ENCODE measurements at places on chromosomes 7 and 10.

DNA sequence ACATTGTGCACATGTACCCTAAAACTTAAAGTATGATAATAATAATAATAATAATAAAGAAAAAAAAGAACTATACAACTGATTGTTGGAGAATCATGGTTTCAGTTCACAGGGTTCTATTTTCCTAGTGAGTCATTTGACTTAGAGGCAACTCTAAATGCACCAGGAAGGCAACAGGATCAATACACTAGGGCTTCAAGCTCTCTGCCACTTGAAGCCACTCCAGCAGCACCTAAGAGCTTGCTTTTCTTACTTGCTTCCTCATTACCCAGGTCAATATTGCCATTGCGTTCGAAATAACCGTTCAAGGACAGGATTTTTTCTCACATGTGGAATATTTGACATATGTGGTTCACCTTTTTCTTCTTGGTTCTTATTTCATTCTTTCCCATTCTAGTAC lies 189.7 kb downstream of the GRM3 start:
- DNase-seq = no peak

DNA sequence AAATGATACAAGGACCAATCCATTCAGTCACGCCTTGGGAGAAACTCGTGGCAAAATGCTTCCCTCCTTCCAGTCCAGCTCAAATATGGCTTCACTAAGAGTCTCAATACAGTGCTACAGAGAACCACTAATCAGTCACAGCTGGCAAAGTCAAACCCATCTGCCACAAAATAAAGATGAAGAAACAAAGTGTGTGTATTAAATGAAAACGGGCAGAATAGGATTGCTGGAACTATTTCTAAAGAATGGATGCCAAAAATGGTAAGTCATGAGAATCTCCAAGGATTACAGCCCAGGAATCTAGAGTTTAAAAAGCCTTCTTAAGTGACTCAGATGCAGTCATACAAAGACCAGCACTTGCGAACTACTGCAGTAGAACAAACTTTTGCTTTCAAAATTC lies 61.9 kb downstream of the CACUL1 start:
- DNase-seq = no peak

GRCh38 chr7:108045669-108046068 lies 42.7 kb upstream of the LAMB1 start:
- no peak for DNase-seq

DNA sequence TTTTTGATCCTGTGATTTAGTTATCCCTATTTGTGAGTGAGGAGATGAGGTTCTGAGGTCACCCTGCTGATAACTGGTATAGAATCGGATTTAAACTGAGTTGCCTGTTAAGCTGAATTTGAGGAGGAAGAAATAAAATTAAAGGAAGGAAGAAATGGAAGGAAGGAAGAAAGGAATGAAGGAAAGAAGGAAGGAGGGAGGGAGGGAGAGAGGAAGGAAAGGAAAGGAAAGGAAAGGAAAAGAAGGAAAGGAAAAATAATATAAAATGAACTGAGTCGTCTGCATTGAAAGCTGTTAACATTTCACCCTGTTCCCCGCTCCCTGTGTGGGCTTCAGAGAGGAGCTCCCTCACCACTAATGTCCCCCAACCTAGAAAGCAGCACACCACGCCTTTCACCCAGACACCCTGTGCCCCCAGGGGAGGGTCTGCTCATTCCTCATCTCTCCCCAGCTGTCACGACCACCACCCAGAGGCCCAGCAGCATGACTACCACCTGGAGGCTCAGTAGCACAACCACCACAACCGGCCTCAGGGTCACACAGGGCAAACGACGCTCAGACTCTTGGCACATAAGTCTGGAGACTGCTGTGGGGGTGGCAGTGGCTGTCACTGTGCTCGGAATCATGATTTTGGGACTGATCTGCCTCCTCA lies 16.3 kb downstream of the PILRA start:
- DNase-seq = no peak

DNA sequence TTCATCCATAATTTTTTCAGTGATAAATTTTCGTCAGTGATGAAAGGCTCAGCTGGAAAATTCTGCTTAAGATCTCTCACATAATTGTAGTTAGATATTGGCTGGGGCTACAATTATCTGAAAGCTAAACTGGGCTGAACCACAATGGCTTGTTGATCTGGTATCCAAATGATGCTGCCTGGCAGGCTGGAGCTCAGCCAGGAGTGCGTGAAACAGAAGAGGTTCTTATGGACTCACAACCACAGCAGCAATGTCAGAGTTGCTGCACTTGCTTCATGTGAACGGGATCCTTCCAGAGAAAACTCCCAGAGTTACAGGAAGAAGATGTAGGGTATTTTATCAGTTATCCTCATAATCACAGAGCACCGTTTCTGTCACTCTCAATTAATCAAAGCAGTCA lies 533.2 kb upstream of the POM121L12 start:
- DNase-seq = no peak

DNA sequence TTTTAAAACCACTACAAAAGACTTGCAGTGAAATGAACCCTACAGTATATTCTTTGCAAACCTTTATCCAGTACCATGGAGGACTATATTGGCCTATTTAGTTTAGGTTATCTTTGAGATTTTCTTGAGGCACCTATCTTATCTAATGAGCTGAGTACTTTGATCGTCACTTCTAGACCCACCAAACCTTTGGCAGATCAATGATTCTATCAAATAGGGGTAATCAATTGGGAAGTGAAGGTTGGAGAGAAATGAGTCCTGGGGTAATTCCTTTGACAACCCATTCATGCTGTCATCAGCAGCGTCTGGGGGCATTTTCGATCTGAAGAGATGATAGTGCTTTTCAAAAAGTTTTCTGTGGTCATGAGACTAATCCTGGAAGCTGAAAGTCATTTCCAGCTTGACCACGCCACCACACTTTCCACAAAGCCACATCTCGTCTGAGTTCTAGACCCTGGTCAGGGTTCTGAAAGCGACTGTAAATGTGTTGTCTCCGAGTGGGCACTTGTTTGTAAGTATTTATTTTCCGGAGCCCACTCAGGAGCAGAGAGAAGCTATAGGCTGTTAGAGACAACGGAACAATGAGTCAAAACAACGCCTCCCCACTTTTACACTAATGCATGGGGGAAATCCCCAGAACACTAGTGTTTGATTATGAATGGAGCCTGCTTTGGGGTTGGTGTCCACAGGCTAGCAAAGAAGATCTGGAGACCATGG lies 4.8 kb downstream of the EGR2 start:
- no peak for DNase-seq

GRCh38 chr7:133513608-133514007 lies 260.7 kb downstream of the EXOC4 start:
- no peak for DNase-seq

GRCh38 chr7:93751421-93751820 lies 139.1 kb downstream of the TFPI2 start:
- no peak for DNase-seq

GRCh38 chr7:158074896-158075632 lies 512.6 kb downstream of the PTPRN2 start:
- no peak for DNase-seq

- DNase-seq = peak; percentile 35
These were observed 84.8 kb upstream of the COL13A1 start for GRCh38 chr10:69716711-69717560.

DNA sequence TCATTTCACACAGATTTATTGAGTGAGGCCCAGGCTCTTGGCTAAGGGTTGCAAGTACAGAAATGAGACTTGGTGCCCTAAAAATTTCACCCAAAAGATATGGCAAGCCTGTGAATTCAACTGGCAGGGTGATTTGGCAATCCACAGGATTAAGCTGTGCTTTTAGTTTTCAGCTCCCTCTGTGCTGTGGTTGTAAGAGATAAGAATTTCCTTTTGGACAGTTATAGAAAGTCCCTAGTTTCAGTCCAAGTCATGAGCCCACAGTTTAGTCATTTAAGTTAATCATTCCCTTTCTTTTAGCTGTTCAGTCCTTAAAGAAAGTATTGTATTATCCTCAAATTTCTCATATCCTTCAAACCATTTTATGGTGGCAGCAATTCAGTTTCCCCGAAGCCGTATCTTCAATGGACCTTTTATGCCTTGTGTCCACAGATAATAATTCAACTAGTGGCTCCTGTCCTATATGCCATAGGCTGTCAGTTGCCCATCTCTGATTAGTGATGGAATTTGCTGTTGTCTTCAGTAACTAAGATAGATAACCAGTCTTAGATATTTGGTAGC lies 73.4 kb upstream of the NAMPT start:
- no peak for DNase-seq

DNA sequence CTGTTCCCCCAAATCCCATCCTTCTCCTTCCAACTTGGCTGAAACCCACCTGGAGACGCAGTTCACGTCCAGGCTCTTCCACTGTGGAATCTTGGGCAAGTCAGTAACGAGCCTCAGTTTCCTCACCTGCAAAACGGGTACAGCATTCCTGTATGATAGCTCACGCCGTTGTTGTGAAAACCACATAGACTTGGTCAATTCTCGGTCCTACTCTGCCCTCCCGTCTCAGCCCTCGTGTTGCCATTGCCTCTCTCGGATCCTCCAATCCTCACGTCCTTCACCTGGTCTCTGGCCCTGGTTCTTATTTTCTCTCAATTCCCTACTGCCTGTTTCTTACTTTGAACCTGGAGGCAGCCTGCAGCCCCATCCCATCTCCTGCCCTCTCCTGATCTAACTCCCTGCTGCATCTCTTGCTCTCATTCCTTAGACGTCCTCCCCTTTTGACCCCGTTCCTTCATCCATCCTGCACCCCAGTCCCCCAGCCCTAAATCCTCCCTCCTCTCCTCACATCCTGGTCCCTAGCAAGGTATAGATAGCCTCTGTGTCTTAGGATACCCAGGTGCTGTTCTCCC lies 2.0 kb upstream of the MUC12 start:
- no peak for DNase-seq

DNA sequence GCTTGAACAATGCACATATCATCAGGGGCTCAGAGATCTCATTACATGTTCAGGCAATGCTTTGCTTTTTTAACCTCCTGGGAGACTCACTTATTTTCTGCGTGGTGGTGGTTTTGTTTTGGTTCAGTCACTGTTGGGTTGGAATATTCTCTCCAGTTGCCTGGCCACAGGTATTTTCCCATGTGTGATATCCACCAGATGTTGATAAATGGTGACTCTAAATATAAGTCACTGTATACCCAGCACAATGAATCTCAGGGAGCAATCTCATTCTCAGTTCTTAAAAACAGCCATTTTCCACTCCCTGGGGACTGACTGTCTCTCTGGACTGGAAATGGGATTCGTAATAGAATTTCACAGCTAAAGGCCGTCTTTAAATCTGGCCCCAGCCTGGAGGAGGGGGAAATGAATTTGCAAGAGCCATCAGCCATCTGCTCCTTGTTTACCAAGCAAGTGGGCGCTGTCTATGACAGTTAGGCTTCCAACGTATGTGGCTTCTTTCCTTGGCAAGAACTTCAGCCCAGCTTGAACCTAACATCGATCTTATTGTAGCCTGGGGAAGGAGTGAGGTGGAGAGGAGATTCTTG lies 1106.2 kb downstream of the NRG3 start:
- DNase-seq = no peak

DNA sequence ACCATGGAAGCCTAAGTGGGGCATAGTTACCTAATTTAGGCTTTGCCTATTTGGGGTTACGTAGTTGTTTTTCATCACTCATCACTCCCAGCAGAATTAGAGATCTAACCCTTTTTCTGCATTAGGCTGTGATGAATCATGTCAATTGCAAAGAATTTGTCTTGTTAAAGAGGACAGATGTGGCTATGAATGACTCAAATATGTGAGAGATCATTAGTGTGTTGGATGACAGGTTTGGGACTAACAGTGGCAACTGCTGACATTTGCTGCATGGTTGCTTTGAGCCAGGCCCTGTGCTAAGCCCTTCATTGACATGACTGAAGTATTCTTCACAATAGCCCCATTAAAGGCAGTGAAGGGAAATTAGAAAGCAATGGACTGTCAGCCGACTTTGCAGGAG lies 83.4 kb upstream of the BMPER start:
- DNase-seq = no peak

DNA sequence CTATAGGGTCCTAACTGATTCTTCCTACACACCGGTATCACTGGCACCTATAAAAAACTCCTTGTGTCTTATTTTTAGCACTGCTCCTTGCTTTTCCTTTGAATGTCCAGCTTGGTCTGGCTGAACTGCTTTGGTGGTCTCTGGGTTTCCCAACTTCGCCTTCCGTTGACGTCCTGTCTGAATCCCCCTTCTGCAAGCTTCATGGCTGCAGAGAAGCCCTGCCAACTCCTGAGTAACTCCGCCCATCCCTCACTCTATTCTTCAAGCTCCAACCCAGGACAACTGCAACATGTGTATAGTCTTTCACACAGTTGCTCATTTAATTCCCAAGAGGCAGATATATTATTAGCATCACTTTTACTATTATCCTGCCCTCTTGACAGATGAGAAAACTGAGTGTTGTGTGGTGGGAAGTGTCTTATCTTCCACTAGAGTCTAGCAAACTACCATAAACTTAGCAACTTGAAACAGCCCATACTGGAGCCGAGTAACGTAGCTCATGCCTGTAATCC lies 40.9 kb downstream of the MTURN start:
- DNase-seq = no peak
